ENCODE measurements at places on chromosomes 2 and 18.

GRCh38 chr2:38887347-38887746 lies 2.3 kb upstream of the ARHGEF33 start:
- no peak for DNase-seq

DNA sequence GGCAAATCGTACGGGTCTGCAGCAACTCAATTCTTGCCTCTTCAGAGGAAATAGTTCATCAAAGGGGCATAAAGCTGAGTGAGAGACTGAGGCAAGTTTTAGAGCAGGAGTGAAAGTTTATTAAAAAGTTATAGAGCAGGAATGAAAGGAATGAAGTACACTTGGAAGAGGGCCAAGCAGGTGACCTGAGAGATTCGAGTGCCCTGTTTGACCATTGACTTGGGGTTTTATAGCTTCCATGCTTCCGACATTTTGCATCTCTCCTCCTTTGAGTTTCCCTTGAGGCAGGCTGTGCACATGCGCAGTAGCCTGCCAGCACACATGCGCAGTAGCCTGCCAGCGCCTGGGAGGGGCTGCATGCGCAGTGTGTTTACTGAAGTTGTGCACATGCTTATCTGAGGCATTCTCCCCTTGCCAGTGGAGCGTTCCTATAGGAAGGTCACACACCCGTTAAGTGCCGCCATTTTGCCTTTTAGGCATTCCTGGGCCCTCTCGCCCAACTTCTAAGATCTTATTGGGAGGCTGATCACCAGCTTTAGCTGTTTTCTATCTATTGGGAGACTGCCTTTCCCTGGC lies 265.5 kb upstream of the MGAT5 start:
- DNase-seq = no peak

- no peak for DNase-seq
Measured at GRCh38 chr2:187991389-187991788, 300.3 kb upstream of the GULP1 start.

- DNase-seq = no peak
Measured at GRCh38 chr2:36869606-36870005, 96.7 kb downstream of the STRN start.

GRCh38 chr2:239293775-239294430 lies 106.9 kb downstream of the HDAC4 start:
- no peak for DNase-seq

DNA sequence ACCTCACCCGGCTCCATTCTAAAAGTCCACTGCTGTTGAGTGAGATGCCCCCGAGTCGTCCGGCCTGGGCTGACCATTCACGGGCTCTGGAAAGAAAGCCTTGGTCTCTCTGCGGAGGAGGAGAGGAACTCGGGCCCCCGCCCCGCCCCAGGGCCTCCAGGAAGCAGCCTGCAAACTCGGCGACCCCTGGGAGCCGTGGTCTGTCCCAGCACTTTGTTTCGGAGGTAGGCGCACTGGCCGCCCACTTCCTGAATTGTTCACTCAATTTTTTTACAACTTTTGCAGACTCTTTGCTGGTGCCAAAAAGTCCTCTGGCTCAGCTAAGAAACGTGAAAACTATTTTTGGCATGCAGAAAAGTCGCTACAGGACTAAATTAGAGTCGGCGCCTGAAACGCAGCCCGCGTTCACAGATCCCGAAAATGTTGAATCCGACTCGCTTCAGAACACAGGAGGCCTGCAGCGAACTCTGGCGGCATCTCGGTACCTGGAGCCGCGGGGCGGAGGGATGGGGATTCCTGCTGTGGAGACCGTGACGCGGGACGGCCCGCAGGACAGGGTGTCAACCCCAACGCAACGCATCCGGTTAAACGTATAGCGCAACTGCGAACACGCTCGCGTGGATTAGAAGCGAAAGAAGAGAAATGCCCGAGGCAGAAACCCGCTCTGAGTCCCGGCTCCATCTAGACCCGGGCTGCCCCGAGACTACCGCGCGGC lies 1.5 kb downstream of the PXDN start:
- DNase-seq = peak; percentile 29

DNA sequence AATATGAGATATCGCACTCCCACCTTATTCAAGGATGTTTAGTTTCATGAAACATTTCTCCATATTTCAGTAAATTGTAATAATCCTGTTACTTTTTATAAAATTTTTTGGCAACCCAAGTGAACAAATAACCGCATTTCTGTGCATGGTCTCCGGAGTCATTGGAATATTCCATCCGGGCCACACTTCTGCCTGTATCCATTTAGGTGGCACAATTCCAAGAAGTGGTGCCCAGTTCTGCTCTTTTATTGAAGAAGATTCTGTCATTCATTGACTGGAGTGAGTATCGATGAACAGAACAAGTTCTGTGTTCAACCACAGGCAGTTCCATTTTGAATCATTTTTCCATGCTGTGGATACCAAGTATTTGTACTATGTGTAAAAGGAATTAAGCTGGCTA lies 26.6 kb upstream of the ICOS start:
- no peak for DNase-seq

DNA sequence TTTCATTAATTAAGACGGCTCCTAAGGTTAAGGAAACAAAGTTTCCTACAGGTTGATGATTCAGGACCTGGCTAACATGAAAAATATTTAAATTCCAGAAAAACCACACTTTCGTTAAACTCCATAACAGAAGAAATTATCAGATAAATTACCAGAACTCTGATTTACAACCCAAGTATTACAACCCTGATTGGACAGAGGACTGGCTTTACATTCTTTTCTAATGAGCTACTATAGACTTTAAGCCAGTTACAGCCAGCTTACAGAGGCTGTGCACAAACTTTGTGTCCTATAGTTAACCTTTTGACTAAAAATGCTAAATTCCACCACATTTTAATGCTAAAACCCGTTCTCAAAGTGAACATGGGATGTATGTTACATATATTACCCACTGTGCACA lies 458.6 kb downstream of the KCNJ3 start:
- no peak for DNase-seq

GRCh38 chr2:230520061-230520874 lies 104.3 kb downstream of the SP100 start:
- no peak for DNase-seq

DNA sequence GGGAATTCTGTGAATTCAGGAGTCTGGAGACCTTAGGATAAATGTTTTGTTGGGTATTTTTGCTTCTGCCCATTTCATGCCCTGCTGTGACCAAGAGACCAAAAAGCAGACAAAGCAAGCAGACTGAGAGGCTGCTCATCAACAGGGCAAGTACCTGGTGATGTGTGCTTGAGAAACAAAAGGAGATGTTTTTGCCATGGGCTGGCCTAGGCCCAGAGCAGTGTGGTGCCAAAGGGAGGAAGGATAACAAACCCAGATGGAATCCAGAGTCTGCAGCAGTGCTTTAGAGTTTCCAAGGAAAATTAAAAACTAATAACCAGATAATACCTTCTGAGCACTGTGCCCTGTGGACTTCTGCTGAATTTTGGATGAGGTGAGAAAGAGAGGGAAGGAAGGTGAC lies 538.4 kb downstream of the STK39 start:
- no peak for DNase-seq

DNA sequence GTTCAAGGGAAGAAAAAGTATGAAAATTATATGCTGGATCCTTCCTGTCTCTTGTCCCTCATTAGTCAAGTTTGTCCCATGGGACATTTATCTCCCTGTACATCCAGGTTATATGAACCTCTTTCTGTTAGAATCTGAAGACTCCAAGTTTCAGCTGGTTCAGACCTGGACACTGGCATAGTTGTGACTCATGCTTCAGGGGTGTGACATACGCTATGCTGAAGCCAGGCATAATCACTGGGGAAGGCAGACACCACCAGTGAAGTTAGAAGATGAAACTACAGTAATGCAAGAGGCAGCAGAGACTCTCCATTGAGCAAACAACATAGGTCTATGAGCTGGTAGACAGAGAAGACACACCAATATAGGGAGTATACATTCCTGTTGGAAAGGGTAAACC lies 269.7 kb upstream of the SLC8A1 start:
- no peak for DNase-seq

DNA sequence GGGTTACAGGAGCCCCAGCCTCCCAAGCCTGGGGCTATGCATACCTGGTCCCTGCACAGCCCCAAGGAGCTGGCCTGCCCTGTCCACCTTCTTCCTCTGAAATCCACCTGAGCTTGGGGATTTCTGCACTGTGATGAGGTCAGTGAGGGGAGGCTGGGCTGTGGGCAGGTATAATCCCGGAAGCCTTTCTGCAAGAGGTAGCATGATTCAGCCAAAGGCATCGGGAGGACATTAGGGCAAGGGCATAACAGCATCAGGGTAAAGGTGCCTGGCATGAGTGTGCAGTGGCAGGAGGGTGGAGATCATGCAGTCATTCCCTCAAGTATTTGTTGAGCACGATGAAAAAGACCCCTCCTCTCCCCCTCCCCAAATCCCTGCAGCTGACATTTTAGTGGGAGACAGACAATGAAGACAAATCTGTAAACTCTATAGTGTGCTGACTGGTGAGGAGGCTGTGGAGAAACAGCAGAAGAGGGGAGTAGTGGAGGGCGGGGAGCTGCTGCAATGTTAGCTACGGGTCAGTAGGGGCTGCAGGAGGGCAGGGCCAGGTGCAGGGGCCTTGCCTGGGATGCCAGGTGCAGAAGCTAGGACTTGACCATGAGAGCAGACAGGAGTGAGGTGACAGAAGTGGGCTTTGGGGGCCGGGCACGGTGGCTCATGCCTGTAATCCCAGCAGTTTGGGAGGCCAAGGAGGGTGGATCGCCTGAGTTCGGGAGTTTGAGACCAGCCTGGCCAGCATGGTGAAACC lies 18.7 kb downstream of the ZFP36L2 start:
- no peak for DNase-seq

DNA sequence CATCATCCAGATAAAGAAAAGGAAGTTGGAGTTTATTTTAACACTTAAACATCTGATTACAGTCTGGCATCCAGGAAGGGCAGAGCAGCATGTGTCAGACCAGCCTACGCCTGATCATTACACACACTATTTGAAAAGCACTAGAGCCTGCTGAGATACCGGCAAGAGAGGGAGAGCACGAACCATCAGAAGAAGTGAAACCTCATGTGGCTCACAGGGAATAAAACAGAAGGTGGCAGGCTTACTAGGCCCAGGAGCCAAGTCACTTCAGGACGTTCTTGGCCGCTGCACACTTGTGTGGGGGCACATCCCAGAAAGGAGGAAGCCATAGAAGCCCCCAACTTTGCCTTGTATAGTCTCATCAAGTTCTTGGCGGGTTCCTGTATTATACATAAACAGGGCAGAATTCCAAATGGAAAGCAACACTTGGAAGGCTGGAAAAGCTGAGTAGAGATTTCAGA lies 105.5 kb downstream of the UGGT1 start:
- DNase-seq = no peak

- no peak for DNase-seq
Measured at GRCh38 chr2:168254158-168254935, 7.0 kb upstream of the STK39 start.

DNA sequence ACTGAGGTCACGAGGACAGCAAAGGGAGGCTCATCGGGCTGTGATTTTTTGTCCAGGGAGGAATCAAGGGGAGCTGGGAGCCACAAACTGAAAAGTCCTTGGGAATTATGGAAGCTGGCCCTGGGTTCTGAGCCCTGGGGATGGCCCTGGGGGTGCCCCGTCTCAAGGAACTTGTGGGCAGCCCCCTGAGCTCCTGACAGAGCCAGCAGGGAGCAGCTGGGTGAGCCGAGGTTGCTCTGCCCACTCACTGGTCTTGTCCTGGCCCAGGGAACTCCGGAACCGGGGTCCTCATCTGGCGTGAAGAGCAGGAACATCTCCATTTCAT lies 61.3 kb upstream of the HDAC4 start:
- DNase-seq = no peak

DNA sequence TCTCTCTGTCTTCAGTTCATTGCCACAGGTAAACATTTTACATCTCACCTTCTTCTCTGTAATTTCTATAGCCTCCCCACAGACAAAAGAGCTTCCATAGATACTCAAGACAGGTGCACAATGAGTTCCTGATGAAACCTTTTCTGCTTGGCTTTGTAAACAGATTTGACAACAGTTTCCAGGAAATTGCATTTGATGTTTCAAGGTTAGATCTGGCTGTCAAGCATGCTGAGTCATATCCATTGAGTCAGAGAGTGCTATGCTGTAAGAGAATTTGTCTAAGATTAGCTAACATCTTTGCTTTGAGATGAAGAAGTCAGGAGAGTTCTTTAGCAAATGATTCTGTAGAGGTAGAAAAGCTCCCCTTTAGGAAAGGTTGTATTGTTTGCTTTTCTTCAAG lies 40.6 kb upstream of the MAP2 start:
- DNase-seq = no peak

DNA sequence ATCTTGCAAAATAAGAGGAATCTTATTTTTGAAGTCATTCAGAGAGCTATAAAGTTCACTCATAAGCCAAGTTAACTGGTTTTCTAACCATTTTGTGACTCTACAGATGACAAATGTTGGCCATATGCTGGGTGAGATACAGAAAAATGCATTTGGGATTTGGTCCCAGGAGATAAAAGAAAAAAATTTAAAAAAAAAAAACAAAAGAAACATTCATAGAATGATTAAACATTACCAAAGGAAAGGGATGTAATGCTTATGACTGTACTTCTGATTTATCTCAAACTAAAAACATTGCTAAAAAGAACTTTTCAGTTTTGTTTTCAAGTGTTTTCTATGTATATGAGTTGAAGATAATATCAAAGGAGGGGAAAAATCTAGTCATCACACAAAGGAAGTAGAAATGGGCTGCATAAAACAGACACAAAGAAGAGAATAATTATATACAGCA lies 43.1 kb downstream of the PELI1 start:
- DNase-seq = no peak

GRCh38 chr2:130762910-130763385 lies 7.6 kb downstream of the AMER3 start:
- no peak for DNase-seq

DNA sequence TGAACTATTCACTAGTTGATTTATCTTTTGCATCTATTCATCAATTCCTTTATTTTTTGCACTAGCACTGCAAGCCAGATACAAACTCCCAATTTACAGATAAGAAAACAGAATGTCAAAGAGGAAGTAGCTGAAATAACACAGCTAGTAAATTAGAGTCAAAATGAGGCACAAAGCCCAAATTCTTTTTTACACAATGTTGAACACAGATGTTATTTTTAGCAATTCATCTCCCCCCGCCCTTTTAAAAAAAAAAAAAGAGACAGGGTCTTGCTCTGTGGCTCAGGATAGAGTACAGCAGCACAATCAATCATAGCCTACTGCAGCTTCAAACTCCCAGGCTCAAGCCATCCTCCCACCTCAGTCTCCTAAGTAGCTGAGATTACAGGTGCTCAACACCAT lies 127.8 kb downstream of the CCBE1 start:
- DNase-seq = no peak

- DNase-seq = no peak
Measured at GRCh38 chr2:183093857-183094657, 15.5 kb downstream of the DUSP19 start.

Measured in CD8-positive, alpha-beta memory T cell (primary cell).